Sciatic nerve (tissue), 2 donors: ENCODE measurements at places on chromosomes 16 and 17. TPM values are rescaled to one million over a fixed set of nuclear protein-coding genes. Genes with fewer than 3 reads are reported as not detected.
A peak's percentile ranks its signal among the peaks of the same experiment; 100 is the strongest.

The FOXN1 gene
- total RNA-seq: not detected

- no peak for DNase-seq
These were observed 6.4 kb upstream of the CCDC57 start for GRCh38 chr17:82219083-82219482.

DNA sequence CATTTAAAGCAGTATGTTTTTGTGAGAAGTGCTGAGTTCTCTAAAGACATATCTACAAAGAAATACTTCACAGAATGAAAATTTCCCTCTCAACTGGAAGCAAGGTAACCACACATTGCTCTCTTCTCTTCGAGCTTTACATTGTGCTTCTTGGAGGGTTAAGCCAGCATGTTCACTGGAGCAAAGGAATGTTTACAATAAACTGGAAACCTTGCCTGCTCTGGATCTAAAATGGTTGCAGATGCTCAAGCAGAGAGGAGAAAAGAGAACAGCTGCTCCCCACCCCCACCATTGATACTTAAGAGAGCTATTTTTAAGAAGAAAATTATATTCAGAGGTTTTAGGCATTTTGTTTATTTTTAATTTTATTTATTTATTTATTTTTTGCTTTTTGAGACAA is 213.1 kb downstream of the CEP112 start:
- no peak for DNase-seq

DNA sequence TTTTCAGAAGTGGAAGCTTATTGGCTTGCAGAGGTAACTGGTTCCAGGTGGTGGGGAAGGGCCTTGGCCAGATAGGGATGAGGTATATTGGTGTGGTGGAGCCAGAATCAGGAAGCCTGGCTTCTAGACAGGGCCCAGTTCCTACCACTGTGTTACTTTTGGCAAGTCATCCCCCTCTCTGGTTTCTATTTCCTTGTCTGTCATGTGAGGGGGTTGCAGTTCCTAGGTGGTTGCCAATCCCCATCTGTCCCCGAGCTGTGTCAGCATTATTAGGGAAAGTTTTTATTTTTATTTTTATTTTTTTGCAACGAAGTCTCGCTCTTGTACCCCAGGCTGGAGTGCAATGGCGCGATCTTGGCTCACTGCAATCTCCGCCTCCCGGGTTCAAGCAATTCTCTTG is 3.0 kb downstream of the SMCR8 start:
- DNase-seq: no peak

- DNase-seq: no peak
These were observed 392 bp downstream of the ZNF213 start for GRCh38 chr16:3135126-3135715.

- no peak for DNase-seq
These were observed 57.8 kb downstream of the ENGASE start for GRCh38 chr17:79132271-79133064.

DNA sequence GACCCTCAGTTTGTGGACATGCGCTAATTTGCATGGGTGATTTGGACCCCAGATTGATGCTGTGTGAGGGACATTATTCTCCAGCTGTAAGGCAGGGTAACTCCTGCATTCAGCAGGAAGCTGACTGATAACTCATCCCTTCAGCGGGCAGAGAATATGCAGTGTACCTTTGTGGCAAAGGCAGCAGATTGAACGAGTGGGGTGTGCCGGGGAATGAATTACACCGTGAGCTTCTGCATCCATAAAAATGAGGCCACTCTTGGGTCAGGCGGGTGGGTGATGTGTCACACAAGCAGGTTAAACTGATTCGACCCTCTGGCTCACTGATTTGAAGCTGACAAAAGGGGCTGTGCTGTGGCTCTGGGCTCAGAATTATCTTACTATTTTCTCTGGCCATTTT is 128.9 kb upstream of the PMFBP1 start:
- DNase-seq: no peak

DNA sequence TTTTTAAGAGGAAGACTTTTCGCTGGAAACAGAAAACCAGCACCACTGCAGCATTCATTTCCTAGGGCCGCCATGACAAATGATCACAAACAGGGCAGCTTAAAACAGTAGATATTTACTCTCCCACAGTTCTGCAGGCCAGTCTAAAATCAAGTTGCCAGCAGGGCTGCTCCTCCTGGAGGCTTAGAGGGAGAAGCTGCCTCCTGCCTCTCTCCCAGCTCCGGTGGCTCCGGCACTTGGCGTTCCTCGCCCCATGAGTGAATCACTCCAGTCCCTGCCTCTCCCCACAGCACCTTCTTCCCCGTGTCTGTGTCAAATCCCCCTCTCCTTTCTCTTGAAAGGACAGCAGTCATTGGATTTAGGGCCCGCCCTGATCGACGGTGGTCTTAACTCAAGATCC is 72.1 kb downstream of the SOCS1 start:
- no peak for DNase-seq

GRCh38 chr17:11486868-11487310 is 111.4 kb upstream of the DNAH9 start:
- no peak for DNase-seq

GRCh38 chr17:39753514-39754160 is 15.9 kb downstream of the GRB7 start:
- no peak for DNase-seq

DNA sequence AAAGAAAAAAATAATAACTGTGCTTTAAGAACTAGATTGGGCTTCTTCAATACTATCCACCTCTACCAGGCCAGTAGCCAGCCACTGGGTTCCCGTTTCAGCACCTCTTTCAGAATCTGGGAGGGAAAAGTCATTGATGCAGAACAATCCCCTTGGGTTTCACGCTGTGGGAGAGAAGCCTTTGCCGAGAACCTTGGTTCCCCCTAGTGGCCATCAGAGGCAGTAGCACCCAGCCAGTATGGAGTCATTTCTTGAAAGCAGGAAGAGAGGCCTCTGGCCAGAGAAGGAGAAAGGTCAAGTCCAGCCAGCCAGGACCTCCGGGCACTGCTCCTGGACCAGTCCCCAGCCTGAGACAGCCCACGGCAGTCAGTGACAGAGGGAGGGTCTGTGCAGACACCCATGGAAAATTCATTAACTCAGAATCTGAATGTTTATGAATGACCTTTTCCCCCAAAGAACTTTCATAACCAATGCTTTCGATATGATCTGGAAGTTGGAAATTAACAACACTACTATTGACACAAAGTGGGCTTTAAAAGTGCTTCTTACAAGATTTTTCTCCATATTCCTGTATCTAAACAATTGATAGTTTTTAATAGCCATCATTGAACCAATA is 51.2 kb upstream of the CDH5 start:
- DNase-seq: peak; percentile 79

- no peak for DNase-seq
These were observed 1.9 kb downstream of the CDK5R1 start for GRCh38 chr17:32488604-32489180.

The TP53TG3C gene
- not detected for total RNA-seq

DNA sequence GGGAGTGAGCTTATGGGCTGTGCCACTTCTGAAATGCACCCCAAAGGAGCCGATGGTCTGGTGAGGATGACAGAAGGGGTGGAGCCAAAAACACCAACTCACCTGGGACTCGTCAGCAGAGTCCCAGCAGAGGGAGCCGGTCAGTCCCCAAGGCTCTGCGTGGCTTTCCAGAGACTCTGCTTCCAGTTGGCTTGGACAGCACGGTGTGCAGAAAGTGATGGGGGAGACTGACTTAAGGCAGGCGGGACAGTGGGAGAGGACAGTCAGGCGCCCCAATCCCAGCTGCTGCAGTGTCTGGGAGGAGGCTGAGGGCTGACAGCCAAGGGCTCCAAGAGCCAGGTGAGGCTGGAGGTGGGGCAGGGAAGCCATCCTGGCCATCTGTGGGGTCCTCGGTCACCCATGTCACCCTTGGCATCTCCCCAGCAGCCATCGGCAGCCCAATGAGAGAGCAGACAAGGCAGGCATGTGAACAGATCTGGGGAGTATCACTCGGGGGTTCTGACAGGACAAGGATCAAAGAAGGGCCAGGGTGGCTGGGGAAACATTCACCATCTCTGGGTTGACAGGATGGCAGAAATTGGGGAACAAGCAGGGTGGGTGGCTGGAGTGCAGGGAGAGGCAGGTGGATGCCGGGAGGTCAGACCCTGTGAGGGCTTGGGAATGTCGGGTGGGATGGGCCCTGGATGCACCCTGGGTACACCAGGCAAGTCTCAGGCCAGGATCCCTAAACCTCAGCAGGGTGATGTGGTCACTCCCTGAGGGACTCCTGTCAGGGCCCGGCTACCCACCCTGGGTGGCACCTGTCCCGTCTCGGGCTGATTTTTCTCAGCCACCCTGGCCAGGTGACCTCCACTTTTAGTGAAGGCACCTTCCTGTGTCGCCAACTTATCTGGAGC is 8.9 kb upstream of the KRTAP17-1 start:
- DNase-seq: no peak

The NPIPA8 gene
- total RNA-seq: 1.6 TPM

- peak; percentile 84 for DNase-seq
These were observed 11.9 kb downstream of the TBX2 start for GRCh38 chr17:61411261-61412142.

DNA sequence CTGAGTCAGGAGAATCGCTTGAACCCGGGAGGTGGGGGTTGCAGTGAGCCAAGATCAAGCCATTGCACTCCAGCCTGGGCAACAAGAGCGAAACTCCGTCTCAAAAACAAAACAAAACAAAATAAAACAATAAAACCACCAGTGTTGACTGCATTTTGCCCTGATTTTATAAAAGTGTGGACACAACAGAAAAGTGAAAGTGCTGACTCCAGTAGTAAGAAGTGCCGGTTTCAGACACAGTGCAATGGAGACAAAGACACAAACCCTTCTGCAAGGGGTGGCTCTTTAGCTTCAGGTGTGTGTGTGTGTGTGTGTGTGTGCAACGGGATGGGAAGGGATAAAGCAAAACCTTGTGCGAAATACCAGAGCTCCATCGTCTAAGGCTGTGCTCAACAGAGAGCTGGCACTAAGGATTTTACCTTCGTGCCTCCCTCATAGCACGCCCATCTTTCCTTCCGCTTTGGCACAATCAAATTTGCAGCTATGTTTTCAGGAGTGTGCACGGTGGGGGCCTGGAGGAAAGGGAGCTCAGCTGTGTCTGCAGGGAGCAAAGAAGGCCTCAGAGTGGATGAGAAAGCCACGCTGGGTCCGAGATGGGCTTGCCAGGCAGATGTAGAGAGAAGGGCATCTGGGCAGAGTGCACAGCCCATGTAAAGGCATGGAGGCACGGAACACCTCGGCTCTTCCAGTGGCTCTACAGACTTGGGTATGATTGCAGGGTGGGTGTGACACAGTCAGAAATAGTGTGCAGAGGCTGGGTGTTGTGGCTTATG is 15.5 kb downstream of the MXRA7 start:
- DNase-seq: no peak

The LRRC45 gene
- total RNA-seq: 8.6 TPM

DNA sequence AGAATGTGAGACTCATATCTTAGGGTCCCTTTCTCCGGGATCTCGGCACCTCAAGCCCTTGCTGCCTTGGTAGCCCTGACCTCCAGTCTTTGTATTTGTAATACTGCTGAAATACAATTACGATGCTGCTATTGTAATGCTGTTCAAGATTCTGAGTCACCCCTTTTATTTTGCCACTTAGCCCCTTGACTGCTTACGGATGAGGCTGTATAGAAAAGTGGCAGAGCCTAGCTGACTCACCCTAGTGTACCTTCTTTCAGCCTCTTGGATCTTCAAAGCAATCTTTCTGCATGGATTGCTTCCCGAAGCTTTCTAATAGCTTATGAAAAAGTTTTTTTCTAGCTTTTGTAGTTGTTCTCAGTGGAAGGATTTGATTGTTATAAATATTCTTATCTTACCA is 187.9 kb downstream of the KCNJ2 start:
- no peak for DNase-seq

The NXPH3 gene
- 17.0 TPM for total RNA-seq
